ENCODE measurements at places on chromosomes 3 and 15.

DNA sequence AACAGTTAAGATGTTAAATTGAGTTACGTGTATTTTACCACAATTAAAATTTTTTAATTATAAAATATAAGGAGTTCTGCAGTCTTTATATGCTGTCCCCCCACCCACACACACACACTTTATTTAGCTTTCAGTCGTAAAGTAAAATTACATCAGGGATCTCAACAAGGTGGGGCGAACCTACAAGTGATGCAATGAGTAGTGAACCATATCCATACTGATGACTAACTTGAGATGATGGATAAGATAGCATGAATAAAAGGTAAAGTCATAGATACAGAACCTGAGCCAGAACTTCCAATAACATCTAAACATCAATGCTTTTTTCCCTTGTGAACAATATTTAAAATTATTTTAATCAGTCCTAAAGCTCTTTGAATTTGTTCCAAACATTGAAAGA, 77.2 kb downstream of the VPS13C start:
- DNase-seq, result no peak

DNA sequence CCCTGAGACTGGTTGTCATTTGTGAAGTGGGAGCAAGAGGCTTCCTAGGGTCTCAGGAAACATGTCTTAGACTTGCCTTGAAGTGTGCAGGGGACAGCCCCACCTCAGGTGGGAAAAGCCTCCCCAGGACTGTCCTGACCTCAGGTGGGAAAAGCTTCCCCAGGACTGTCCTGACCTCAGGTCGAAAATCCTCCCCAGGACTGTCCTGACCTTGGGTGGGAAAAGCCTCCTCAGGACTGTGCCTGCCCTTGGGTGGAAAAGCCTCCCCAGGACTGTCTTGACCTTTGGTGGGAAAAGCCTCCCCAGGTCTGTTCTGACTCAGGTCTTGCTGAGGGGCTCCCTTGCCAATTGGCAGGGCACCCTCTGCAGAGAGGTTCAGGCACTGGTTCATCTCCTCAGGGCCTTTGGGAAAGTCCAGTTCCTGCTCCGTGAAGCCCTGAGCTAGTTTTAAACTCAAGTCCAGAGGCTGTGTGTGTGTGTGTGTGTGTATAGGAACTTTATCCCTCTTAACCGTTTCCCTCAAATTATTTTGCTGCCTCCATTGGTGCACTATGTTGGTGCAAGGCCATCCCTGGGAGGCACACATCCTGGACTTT, 64.7 kb downstream of the WNT7A start:
- no peak for DNase-seq

DNA sequence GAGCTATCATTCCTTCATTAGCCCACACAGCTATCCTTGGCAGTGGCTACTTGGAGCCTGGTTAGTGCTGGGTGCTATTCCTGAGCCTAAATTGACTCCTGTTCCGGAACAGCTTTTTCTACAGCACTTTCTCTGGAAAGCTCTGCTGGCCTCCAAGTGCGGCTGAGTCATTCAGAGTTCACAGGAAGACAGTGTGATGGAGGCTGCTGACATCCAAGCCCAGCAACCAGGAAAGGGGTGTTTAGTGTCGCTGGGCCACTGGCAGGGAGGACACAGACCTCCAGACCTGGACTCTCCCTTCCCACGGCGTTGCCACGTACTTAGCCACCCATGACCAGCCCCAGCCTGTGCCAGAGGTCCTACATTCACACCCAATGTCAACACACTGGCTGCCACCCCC, 28.7 kb downstream of the CACNA2D2 start:
- DNase-seq, result no peak

DNA sequence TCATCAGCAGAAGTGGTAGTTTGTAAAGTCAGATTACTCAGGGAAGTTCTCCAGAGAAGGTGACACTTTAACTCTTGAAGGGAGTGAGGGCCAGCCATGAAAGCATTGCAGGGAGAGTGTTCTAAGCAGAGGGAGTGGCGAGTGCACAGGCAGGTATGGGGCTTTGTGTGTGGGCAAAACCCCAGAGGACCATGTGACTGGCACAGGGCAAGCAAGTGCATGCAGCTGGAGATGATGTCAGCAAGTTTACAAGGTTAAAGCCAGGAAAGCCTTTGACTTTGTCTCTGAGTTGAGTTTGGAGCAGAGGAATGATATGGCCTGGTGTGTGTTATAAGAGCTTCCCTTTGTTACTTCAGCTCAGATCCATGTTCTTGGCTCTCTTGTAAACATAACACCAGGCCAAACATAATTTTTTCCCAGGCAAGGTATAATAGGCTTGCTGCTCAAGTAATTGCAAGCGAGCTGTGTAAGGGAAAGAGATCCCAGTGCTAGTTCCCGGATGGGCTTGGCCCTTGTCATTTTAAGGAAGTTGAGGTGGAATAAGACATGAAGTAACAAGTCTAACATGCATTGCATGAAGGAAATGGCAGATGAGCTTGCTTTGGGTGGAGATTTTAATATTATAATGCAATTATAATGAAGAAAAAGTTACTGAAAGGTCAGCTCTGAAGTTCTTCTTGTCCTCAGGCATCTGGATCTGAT, 341.1 kb upstream of the LRRC3B start:
- no peak for DNase-seq

DNA sequence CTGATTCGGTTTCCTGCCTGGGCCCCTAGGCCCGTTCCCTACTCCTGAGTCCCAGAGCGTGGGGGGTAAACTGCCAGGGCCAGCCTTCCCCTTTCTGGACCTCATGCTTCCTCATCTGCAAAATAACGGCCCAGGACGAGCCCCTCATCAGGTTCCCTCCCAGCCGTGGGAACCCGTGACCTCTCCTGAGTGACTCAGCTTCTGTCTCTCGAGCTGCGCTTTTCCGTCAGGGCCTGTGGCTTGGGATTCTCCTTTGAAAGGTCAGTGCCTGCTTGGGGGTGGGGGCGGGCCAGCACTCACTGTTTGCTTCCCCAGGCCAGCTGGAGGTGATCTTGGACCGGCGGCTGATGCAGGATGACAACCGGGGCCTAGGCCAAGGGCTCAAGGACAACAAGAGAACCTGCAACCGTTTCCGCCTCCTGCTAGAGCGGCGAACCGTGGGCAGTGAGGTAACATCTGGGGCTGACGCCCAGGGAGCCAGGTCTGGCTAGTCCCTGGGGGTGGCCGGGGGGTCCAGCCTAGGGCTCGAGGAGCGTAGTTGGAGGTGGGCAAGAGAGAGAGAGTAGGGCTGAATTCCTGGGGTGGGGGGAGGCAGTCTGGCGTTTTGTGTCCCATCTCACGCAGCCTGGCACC, 12.8 kb downstream of the MAN2A2 start:
- no peak for DNase-seq

Data from stimulated activated CD8-positive, alpha-beta memory T cell treated with anti-CD3 and anti-CD28 coated beads, Interleukin-15, amount 100 ng/mL, for 48 hours (primary cell).